ENCODE measurements at places on chromosomes 1 and 21.

GRCh38 chr1:5994713-5995621 is 2.7 kb upstream of the NPHP4 start:
- no peak for DNase-seq

DNA sequence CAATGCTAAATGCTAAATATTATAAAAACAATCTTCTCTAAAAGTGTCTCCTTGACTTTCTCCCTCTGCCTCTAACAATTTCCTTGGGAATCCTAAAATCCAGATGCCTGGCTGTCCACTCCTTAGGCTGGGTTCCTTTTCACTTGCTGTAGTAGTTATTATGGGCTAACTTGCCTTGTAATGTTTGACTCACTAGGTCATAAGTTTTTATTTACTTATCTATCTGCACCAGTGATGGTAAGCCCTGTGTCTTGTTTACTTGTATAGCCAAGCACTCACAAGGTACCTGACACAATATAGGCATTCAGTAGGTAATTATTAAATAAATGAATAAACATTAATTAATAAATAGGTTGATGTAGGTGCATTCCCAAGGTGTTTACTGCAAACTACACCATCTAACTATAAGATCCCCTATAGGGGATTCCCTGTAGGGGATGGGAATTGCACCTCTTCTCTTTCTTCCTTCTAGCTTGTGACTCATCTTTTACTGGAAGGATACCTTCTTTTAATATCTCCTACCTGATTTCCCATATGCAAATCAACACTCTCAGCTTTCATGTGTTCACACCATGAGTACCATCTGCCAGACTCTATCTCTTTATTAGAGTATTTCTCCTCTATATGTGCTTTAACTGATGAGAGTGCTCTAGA is 14.7 kb upstream of the CHIA start:
- DNase-seq: no peak

GRCh38 chr1:192878249-192878648 is 69.4 kb downstream of the RGS2 start:
- no peak for DNase-seq

- DNase-seq: no peak
These were observed 85.5 kb upstream of the CACNA1E start for GRCh38 chr1:181397845-181398244.

- DNase-seq: peak; percentile 97
These were observed 2.5 kb upstream of the BCL10 start for GRCh38 chr1:85278853-85279314.

- DNase-seq: no peak
These were observed 23.1 kb upstream of the RAP1A start for GRCh38 chr1:111596499-111596898.

- peak; percentile 88 for DNase-seq
These were observed 246.3 kb upstream of the RAB4A start for GRCh38 chr1:229024528-229025130.

GRCh38 chr1:204320382-204320804 is 39.3 kb downstream of the PLEKHA6 start:
- DNase-seq: peak; percentile 73

- peak; percentile 5 for DNase-seq
These were observed 811.3 kb upstream of the ADGRL2 start for GRCh38 chr1:80989455-80989854.

DNA sequence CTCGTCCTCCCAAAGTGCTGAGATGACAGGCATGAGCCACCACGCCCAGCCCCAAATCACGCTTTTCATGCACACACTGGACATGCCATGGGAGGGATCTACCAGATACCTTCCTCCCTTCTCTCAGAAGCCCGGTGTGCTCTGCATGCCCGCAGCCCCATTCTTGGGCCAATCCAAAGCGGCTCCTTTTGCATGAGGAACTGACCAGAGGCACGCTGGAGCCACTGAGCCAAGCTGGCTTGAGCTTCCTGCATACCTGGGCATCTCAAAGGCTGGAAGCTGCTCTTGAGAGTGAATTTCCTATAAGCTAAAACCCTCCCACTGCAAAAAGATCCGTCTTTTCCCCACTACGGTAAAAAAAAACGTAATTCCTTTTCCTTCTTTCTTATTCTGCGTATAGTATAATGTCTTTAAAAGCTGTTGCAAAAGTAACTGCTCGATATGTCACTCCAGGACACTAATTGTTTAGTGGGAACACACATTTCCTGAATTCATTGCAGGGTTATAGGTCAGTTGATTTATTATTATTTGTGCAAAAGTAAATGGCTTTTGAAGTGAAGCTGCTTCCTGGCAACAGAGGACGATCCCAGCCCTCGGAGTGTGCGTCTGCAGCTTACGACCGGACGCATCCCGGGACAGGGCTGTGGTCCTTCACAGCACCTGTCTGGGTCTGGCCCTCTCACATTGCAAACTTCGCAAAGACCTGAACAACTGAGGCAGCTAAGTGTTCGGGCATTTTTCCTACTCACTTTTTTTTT is 61.8 kb upstream of the ETS2 start:
- no peak for DNase-seq
